ENCODE measurements at places on chromosomes 12 and 14.

- DNase-seq = no peak
These were observed 233.3 kb upstream of the EGLN3 start for GRCh38 chr14:34184126-34184525.

DNA sequence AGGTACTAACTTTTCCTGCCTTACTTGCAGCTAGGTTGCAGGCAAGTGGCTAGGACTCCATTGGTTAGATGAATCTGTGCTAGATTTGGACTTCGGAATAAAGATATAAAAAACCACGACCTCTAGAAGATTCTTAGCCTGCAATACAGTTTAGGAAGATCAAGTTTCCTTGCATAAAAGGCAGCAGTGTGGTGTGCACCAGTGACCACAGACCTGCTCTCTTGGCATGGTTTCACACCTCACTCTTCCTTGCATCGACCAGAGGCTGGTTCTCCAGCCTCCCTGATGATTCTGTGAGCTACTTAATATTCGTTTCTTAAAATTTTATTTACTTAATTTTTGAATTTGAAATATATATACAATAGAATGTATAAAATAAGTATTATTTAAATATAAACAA, 9.8 kb downstream of the KLHDC1 start:
- no peak for DNase-seq

DNA sequence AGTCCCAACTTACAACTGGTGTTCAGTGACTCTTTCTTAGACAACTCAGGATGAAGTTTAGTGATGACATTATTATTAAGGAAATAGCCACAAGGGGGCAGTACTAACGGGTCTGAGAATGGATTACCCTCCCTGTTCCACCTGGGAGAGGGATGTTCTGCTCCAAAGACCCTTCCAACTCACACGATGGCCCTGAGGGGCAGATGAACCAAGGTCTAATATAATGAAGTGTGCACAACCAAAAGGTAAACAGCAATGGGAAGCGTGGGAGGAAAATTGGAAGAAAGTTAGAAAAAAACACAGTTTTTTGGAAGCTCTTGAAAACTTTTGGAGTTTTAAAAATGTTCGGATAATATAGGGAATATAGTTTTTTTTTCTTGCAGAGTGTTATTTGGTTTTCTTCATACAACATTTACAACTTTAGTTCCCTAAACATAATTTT, 24.0 kb downstream of the FGF6 start:
- DNase-seq = peak; percentile 89

DNA sequence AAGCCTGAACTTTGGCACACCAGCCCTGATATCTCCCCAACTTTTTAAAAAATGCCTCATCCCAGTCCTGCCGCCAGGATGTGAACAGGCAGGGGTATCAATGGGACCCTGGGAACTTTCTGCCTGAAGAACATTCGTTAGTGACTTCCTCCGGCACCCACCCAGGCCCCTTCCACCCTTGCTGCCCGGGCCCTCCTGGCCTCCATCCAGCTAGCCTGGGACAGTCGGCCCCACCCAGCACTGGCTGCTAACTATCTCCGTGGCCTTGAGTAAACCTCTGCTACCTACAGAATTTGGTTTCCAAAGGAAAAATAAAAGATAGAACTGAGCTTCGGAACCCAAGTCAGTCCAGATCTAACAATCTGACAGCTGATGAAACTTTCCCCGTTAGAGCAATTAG, 14.3 kb downstream of the SCARB1 start:
- DNase-seq = no peak

GRCh38 chr14:35932659-35933159, 106.6 kb downstream of the BRMS1L start:
- no peak for DNase-seq

GRCh38 chr12:52942901-52943181, 6.1 kb upstream of the KRT18 start:
- no peak for DNase-seq

DNA sequence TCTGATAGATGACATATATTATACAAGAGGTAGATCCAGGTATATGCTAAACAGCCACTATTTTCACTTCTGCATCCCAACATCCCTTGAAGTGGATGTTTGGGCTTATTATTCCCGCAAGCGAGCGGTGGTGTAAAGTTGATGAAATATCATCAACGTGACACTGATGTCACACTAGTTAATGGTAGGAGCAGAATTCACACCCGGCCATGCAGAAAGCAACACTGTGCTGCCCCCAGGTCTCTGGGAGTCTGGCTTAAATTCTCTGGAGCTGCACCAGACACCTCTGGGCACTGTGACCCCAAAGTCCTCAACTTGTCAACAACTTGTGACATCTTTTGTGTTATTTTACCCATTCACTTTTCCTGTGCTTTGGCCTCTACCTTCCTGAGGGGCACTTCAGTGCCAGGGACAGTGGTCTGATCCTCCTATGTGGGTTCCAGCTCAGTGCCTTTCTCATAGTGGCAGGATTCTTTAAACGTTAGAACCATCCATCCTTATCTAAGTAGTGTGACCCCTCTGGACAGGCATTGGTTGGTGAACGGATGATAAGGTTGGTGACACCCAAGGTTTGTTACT, 952 bp downstream of the DRAM1 start:
- DNase-seq = peak; percentile 78

DNA sequence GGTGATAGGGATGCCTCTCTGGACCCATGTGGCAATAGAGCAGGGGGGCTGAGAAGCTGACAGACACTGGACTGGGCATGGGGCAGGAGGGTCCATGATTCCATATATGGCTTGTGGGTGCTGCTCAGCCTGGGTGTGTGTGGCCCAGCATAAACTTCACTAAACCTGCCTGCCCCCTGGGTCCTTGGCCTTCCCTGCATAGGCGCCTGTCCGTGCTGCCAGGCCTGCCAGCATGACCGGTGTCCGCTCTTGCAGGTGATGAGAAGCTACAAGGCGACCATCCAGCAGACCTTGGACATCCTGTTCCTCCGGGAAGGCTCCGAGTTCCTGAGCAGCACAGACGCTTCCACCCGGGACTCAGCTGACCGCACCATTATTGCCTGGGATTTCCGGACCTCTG, 61.6 kb downstream of the BEGAIN start:
- DNase-seq = no peak

- DNase-seq = no peak
These were observed 38.0 kb upstream of the NID2 start for GRCh38 chr14:52106840-52107239.

GRCh38 chr12:88522961-88523360, 57.3 kb downstream of the KITLG start:
- DNase-seq = no peak

GRCh38 chr12:32595251-32595650, 83.8 kb upstream of the DNM1L start:
- DNase-seq = no peak

- no peak for DNase-seq
These were observed 84.7 kb downstream of the ACSS3 start for GRCh38 chr12:81162391-81163136.

- DNase-seq = no peak
These were observed 856 bp downstream of the ZBTB42 start for GRCh38 chr14:104801520-104802393.

GRCh38 chr14:72904840-72905561, 11.1 kb upstream of the DPF3 start:
- DNase-seq = peak; percentile 61

DNA sequence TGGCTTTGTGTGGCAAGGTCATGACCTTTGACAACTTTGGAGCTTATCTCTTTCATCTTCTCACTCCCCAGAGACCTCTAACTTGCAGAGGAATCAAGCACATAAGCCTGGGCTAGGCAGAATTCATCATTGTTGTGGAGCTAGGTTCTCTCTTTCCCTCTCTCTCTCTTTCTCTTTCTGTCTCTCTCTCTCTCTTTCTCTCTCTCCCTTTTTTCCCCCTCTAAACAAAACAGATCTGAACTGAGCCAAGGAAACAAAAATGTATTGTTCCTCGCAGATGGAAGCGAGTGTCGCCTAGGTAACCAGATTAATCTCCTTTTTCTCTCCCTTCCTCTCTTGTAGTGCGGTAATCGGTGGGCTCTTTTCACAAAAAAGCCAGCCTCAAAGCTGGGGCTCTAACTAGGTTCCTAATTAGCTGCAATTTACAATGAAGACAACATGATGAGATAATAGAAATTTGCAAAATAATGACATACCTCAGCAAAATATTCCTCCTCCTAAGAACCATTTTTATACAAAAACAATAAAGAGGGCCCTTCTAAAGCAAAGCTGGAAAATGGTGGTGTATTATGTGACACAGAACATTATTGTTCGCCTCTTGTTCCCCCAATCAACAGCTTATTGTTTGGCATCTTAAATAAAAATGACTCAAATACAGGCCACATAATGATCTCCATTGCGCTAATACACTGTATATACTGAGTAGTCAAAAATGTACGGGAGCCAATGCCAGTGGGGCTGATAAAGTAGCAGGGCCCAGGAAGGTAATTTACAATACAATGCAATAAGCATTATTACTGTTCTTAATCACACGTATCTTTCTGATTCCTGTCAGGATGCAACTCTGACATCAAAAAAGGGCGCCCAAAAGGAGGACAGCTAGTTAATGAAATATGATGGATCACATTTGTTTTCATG, 65.7 kb upstream of the SOX5 start:
- DNase-seq = no peak

GRCh38 chr12:77049767-77050353, 15.5 kb downstream of the E2F7 start:
- DNase-seq = peak; percentile 59

- no peak for DNase-seq
These were observed 13.1 kb downstream of the KRT71 start for GRCh38 chr12:52539821-52540173.

GRCh38 chr14:73402579-73402978, 55.8 kb downstream of the NUMB start:
- no peak for DNase-seq

DNA sequence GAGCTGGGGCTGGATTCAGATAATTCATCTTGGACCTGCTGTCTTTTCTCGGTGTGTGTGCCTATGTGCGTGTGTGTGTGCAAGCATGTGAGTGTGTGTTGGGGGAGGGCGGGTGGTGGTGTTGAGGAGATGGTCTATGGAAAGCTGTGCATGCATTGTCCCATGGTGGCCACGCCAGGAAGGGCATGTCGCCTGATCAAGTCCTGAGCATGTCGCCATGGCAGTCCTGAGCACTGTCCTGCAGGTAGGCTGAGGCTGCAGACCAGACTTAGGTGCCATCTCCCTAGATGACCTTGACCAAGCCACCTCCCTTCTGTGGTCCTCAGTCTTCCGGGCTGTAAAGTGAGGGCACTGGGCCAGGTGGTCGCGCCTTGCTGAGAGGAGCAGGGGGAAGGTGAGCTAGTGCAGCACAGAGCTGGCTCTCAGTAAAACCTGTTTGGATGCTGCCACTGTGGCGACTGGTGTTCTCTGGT, 81.4 kb downstream of the PAPOLA start:
- DNase-seq = no peak

DNA sequence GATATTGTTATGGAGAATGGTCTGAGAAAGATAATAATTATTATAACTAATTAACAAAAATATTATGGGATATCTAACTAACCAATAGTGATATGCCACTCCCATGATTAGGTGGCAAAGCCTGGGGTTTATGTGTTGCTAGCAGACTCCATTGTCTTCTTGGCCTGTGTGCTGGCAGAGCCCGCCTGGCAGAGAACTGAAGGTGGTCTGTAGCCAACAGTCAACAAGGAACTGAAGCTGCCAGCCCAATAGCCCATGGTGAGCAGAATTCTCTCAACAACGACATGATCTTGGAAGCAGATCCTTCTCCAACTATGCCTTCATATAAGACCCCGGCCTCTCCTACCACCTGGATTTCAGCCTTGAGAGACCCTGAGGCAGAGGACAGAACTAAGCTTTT, 258.8 kb downstream of the SLC15A4 start:
- no peak for DNase-seq

DNA sequence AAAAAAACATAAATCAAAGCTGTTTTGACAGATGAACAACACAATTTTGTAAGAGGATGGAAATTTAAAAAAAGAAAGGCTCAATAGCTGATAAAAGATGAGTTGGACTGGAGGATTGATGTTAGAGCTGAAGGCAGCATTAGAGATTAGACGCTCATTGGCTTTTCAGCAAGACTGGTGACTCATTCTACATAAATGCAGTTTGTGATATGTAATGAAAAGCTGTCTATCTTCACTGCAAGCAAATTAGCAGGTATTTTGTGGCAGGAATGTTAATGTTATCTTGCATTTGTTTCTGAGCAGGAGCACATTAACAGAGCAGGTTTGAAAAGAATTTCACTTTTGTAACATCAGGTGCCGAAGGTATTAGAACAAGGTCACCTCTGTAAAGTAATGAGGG, 442.7 kb upstream of the NOVA1 start:
- DNase-seq = no peak

DNA sequence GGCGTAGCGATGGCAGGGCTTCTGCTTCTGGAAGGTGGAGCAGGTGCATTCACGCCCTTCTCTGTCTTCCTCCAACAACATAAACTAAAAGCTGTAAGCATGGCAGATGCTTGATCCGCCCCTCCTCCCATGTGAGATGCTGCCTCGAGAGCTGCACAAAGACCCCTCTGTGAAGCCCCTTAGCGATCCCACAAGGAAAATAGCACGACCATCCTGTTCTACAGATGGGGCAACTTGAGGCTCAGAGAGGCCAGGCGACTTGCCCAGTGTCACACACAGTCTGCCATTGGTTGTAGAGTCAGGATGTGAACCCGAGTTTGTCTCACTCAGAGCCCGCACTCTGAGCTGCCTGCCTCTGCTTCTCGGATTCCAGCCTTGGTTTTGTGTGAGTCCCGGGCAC, 144.4 kb downstream of the SCARB1 start:
- no peak for DNase-seq

- DNase-seq = peak; percentile 38
These were observed 48.0 kb downstream of the SLC17A8 start for GRCh38 chr12:100404769-100405407.

DNA sequence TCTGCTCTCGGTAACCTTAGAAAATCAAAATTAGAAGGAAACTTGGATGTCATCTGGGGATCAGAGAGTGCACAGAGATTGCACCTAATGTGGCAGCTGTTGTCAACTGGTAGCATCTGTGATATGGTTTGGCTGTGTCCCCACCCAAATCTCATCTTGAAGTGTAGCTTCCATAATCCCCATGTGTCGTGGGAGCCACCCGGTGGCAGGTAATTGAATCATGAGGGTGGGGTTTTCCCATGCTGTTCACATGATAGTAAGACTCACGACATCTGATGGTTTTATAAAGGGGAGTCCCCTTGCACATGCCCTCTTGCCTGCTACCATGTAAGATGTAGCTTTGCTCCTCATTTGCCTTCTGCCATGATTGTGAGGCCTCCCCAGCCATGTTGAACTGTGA, 127.7 kb upstream of the SRRM4 start:
- no peak for DNase-seq
